Colonic mucosa (tissue), 4 donors: ENCODE measurements at places on chromosomes 11 and 22. TPM values are rescaled to one million over a fixed set of nuclear protein-coding genes. Genes with fewer than 3 reads are reported as not detected.

- no peaks in the 10 kb centered on the region for H3K4me1 ChIP-seq
- no peaks in the 10 kb centered on the region for H3K27me3 ChIP-seq
Observed at GRCh38 chr11:103338621-103339484, 229.6 kb downstream of the DYNC2H1 start.

- H3K36me3 ChIP-seq: no peaks in the 10 kb centered on the region
- H3K27ac ChIP-seq: peak overlapping the region; percentile 93
- peak; percentile 69 for DNase-seq
- H3K4me1 ChIP-seq: peaks cover 10% of the 10 kb centered on the region
- H3K27me3 ChIP-seq: no peaks in the 10 kb centered on the region
Observed at GRCh38 chr11:33734441-33735270, 1.6 kb downstream of the CD59 start.

The HEPHL1 gene
- total RNA-seq: not detected

DNA sequence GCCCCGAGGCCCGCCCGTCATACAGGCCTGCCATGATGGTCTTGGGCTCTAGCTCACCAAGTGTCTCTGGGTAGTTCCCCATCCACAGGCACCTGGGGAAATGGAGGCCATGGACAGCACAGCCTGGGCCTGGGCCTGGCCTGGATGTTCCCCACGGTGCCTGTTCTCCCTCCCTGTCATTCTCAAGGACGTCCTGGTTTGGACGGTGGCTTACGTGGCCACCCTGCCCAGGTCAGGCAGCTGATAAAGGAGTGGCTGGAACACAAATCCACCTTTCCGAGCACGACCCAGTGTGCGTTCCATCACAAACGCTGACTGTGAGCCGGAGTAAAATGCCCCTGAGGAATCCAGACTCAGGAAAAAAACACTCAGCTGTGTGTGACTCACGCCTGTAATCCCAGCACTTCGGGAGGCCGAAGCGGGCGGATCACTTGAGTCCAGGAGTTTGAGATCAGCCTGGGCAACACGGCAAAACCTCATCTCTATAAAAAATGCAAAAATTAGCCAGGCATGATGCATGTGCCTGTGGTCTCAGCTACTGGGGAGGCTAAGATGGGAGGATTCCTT lies 41.2 kb upstream of the TESMIN start:
- H3K4me3 ChIP-seq: no peak overlapping the region
- H3K27me3 ChIP-seq: no peaks in the 10 kb centered on the region
- H3K4me1 ChIP-seq: no peaks in the 10 kb centered on the region

- no peaks in the 10 kb centered on the region for H3K27me3 ChIP-seq
- H3K36me3 ChIP-seq: no peaks in the 10 kb centered on the region
- no peak for DNase-seq
- H3K4me1 ChIP-seq: no peaks in the 10 kb centered on the region
- no peak overlapping the region for H3K27ac ChIP-seq
Observed at GRCh38 chr11:125942771-125943428, 2.9 kb upstream of the VSIG10L2 start.

- no peak overlapping the region for H3K4me3 ChIP-seq
- DNase-seq: no peak
- no peaks in the 10 kb centered on the region for H3K36me3 ChIP-seq
- H3K4me1 ChIP-seq: no peaks in the 10 kb centered on the region
- no peaks in the 10 kb centered on the region for H3K27me3 ChIP-seq
- no peak overlapping the region for H3K27ac ChIP-seq
Observed at GRCh38 chr11:78399136-78399535, 18.5 kb downstream of the GAB2 start.

- H3K4me3 ChIP-seq: no peak overlapping the region
- H3K36me3 ChIP-seq: no peaks in the 10 kb centered on the region
- no peaks in the 10 kb centered on the region for H3K4me1 ChIP-seq
- no peak for DNase-seq
Observed at GRCh38 chr11:43922744-43923405, 19.6 kb upstream of the C11orf96 start.

GRCh38 chr22:18148293-18148965 lies 1.5 kb upstream of the USP18 start:
- peaks cover 7% of the 10 kb centered on the region for H3K4me1 ChIP-seq
- H3K36me3 ChIP-seq: no peaks in the 10 kb centered on the region
- no peak overlapping the region for H3K4me3 ChIP-seq
- DNase-seq: no peak
- H3K27ac ChIP-seq: no peak overlapping the region

DNA sequence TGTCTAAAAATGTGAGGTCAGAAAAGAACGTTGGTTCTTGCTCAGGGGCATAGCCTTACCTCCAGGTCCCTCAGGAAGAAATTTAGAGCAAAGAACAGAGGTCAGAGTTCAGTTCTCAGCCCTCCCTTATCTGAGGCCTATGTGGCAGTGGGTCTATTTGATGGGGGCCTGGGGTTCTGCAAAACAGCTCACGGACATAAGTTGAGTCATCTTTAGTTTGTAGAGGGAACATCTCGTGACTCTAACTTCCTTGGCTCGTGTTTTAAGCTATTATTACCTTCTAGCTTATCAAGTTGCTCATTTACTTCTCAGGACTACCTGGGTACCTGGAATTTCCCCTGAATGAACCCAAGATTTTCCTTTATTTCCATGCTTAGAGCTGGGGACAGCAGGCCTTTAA lies 91.3 kb upstream of the AMOTL1 start:
- H3K36me3 ChIP-seq: no peaks in the 10 kb centered on the region
- H3K27ac ChIP-seq: no peak overlapping the region
- H3K4me3 ChIP-seq: no peak overlapping the region
- DNase-seq: no peak

- H3K27me3 ChIP-seq: no peaks in the 10 kb centered on the region
- H3K27ac ChIP-seq: no peak overlapping the region
- H3K36me3 ChIP-seq: no peaks in the 10 kb centered on the region
- H3K4me3 ChIP-seq: no peak overlapping the region
- no peak for DNase-seq
Observed at GRCh38 chr11:112615238-112615637, 346.0 kb upstream of the NCAM1 start.
